ENCODE measurements at places on chromosomes 7 and 10.
A peak's percentile ranks its signal among the peaks of the same experiment; 100 is the strongest.

DNA sequence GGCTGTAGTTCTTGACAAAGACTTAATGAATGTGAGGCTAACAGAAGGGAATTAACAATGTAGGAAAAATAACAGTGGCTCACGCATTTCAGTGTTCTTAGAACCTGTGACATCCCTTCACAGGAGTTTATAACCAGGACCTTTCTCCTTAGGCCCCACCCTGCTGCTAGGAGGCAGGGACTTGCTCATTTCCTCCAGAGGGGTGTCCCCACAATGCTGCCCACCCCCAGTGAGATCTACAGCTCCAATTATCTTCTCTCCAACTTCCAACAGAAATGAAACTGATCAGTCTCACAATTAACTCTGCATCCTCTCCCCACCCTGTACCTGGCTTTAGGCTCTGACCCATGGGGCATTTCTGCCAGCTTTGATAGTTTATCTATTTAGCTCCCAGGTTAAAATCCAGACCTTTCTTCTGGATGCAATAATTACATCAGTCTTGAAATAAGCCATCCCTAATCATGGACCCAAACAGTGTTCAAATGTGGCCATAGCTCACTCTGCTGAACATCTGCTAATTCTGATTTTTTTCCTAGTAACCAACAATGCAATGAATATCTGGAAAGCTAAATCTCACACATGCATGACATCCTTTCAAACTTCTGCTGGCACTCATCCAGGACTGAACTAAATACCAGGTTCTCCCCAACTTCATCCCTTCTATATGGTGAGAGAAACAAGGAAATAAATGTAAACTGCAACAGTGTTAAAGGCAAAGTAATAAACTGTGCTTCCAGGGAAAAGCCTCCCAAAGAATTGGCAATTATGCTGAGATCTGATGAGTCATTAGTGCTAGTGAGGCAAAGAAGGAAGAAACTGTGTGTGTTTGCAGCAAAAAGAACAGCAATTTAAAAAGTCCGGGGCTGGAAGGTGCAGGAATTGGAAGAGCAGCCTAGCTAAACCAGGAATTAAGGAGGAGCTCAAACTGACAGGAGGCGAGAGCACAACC is 64.6 kb downstream of the HERPUD2 start:
- no peak for DNase-seq

DNA sequence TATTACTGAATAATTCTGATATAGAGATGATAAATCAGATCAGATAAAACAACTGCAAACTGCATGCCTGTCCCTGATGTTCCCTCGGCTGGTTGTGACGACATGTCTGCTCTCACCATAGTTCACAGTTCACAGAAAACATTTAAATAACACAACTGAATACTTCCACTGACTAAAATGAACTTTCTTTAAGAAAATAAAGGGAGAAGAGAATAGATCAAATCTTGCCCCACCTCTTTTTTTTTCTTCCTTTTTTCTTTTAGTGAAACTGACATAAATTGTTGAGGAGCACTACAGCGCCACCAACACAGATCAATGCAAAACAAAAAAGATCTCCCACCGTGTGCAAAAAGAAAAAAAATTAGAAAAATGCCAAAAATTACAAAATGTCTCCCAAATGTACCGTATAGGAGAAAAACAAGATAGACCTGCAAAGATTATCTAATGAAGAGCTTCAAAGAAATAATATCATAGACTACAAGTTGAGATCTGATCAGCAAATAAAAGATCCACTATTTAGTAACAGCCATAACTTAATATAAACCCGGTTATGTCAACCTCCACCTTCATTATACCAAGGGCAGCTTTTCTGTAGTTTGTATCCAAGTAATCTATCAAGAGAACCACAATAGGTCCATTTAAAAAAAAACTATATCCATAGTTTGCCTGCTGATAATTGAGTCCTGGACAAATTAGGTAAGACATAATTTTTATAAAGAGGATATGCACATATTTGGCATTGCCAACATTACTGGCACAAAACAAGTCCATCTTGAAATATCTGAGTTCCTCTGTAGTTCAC is 30.7 kb upstream of the EPC1 start:
- no peak for DNase-seq

- DNase-seq: no peak
These were observed 21.2 kb downstream of the FOXL3 start for GRCh38 chr7:311131-311680.

DNA sequence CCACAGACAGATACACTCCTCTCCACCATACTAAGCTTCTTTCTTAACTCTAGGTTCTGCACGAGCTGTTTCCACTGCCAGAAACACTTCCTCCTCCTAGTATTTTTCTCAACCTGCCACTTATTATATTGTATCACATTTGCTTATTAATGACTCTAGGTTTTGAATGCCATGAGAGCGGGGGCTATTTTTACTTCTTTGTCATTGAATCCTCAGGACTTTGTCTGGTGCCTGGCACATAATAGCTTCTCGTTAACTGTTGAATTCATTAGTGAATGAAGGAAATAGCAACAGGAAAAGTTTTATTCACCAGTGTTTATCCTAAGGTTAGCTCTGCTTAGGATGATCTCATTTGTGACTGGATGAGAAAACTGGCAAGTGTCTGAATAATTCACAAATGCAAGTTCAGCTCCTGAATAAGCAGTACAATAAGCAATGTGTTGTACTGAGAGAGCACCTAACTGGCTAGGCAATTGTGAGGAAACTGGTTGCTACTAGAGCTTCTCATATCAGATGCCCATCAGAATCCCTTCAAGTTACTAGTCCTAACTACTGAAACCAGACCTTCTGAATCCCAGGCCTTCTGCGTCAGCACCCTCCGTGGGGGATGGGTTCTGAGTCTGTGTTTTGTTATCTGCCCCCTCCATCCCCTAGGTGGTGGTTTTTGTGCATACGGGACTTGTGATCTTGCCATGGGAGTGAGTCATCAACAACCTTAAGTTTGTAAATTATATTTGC is 92.7 kb downstream of the LSMEM1 start:
- DNase-seq: peak; percentile 31

DNA sequence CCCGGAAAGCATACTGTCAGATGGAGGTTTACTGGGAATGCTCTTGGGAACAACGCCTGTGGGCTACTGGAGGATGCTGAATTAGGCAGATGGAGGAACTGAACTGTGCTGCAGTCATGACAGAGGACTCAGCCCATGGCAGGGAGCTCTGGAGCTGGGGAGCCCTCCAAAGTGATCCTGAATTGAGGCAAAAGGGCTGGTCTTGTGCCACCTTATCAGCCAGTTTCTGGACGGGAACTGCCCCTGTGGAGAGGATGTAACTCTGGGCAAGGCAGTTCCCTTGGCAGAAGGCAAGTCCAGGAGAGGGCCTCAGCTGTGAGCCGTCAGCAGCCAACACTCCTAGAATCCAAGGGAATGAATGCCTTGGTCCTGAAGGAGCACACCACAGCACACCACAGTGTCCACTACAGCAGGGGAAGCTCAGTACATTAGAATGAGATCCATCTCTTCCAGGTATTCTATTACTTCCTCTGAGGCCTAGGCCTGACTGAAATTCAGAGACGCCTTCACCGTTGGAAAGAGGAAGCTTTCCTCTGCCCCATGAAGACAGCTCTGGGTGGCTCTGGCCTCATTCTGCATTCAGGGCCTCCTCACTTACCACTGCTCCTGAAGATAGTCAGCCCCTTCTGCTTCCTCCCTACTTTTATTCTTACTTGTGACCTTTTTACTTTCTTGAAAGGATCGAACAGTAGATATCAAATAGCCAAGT is 139.6 kb upstream of the GPR26 start:
- no peak for DNase-seq

DNA sequence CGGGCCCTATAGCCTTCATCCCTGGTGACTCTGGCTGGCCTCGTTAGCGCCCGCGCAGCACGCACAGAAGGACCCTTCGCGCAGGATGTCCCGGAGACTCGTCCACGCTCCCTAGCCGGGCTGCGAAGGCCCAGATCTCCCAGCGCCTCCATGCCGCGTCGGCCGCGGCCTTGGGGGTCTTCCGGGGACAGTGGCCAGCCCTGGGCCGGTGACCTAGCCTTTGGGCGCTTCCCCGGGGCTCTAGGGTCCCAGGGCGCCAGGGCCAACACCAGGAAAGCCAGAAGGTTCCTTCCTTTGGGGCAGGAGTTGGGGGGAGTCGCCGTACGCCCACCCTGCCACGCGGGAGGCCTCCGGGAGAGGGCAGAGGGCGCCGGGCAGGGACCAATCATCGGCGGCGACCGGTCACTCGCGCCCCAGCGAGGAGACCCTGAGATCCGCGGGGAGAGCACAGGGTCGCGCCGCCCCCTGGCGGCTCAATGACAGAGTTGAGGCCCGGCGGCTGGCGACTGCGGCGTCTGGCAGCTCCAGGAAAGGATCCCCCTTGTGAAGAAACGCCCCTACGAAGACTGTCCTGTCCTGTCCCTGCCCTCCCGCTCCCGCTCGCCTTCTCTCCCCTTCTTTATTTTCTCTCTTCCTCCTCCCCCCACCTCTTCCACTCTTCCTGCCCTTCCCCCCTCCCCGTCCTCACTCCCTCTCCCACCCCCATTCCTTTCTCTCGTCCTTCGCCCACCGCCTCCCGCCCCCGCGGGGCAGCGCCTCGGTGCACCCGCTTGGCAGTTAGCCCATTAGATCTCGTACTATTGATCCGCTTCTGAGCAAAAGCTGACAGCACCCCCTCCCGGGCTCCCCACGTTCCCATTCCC is 62.3 kb upstream of the LBX1 start:
- no peak for DNase-seq
